ENCODE measurements at places on chromosomes 7 and 10. TPM values are rescaled to one million over a fixed set of nuclear protein-coding genes. Genes with fewer than 3 reads are reported as not detected.

Gene TMEM168
- 46.5 TPM for total RNA-seq

Gene TAF6
- 33.1 TPM for total RNA-seq

Gene PNLIPRP3
- not detected for total RNA-seq

Gene GDF2
- total RNA-seq = not detected

Gene ABCB4
- 0.37 TPM for total RNA-seq

Gene VAX1
- total RNA-seq = not detected

Gene FFAR4
- 44.4 TPM for total RNA-seq

Gene EPHB6
- total RNA-seq = 3.2 TPM

Gene FGFBP3
- 2.3 TPM for total RNA-seq

Gene UBE2D4
- total RNA-seq = 9.2 TPM

Gene IKZF1
- total RNA-seq = 11.2 TPM

Gene CALML5
- not detected for total RNA-seq

Gene CADPS2
- total RNA-seq = 13.0 TPM

GRCh38 chr10:4456279-4456678, 369.7 kb upstream of the AKR1E2 start:
- no peak for DNase-seq

- DNase-seq = no peak
Measured at GRCh38 chr7:127396184-127396583, 3.7 kb upstream of the ZNF800 start.

- DNase-seq = no peak
Measured at GRCh38 chr7:68107261-68107660, 1110.6 kb downstream of the TYW1 start.

DNA sequence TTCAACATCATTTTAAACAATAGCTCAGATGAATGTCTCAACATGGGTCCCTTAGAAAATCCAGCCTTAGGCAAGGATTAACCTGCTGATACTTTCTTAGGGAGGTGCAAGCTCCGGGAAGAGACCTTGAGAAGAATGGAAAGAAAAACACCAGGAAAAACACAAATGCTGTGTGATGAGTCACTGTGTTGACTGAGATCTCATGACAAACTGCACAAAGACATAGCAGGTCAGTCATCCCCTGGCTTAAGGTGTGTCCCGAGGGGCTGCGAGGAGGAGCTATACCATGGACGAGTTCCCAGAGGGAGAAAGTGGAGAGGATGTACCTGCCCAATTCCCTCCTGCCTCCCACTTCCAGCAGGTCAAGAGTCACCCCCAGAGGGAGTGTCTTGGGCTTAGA, 98.0 kb downstream of the TEX36 start:
- no peak for DNase-seq

- DNase-seq = no peak
Measured at GRCh38 chr10:34219753-34220548, 595.1 kb downstream of the PARD3 start.

DNA sequence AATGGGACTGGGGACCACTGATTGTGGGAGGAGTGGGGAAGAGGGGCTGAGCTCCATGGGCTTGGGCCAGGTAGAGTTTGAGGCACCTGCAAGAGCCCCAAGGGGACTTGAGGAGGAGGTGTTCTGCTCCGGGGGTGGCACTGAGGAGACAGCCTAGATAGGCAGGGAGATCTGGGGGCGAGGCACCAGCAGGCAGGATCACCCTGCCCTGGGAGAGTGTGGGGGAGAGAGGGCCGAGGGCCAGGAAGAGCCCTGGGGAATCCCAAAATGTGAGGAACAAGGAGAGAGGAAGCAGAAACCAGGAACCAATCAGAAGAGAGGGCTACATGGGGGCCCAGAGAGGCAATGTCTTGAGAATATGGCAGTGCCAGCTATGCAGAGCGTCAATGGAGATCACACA, 34.6 kb downstream of the LEP start:
- no peak for DNase-seq

DNA sequence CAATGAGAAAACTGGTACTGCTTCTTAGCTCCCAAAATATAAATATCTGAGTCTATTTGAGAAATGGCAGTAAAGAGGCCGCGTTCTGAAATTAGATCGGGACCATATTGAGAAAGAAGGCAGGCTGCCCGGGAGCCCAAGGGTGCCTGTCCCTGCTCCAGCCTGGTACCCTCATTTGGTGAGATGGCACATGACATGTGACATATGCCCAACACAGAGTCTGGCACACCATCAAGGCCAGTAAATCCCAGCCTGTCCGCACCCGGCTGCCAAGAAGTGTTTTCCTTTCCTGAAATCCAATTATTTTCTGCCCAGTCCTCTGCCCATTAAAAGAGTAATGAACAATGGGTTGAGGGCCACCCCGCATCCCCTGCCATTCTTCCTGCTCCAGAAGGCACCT, 66.4 kb downstream of the CDH23 start:
- DNase-seq = no peak

DNA sequence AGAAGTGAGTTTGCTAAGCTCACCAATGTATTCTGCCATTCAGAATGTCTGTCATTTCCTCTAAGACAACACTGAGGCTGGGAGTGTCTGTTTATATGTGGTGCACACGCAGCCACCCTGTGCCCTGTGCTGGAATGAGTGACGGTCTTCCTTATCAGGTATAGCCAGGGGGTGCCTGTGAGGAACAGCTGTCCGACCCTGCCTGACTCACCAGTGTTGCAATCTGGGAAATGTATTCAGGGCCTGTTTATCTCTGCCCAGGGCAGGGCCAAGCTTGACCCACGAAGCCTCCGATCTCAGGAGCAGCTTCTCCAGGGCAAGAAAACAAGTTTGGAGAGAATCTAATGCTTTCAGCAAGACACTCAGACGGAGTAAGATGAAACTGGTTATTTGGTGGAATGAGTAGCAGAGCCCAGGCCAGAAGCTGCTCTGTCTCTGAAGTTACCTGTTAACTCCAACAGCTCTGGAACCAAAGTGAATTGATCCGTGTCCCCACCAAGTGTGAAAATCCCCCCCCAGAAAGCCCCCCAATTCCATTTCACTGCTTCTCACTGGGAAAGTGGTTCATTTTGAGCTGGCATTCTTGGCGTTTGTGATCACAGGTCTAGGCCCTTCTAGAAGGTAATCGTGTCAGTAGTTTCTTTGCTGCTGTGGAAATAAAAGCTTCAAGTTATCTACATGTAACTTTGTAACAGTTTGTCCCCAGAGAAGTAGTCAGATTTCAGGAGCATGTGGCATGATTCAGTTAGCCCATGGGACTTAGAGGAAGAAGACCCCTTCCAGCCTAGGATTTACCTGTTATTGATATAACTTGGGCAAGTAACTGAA, 6.1 kb upstream of the UBE2H start:
- peak; percentile 53 for DNase-seq

- DNase-seq = no peak
Measured at GRCh38 chr7:99490878-99491277, 9.2 kb downstream of the ZNF394 start.

DNA sequence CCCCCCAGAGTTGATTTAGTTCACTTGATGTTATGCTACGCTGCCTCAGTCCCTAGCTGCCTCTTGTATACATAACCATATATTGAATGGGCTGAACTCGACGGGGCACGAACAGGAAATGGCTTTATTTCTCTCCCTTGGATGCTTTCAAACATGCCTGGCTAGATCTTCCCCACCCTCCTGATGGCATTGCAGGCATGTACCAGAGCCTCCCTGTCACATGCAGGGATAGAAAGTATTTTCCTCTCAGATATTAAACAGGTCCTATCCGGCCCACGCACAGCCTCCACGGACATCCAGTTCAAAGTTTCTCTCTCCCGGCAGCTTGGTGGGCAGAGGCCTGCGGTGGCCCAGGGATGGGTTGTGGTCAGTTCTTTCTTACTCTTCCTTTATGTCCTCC, 422.1 kb downstream of the RPS24 start:
- no peak for DNase-seq

GRCh38 chr10:20622531-20623211, 274.4 kb downstream of the NEBL start:
- no peak for DNase-seq

DNA sequence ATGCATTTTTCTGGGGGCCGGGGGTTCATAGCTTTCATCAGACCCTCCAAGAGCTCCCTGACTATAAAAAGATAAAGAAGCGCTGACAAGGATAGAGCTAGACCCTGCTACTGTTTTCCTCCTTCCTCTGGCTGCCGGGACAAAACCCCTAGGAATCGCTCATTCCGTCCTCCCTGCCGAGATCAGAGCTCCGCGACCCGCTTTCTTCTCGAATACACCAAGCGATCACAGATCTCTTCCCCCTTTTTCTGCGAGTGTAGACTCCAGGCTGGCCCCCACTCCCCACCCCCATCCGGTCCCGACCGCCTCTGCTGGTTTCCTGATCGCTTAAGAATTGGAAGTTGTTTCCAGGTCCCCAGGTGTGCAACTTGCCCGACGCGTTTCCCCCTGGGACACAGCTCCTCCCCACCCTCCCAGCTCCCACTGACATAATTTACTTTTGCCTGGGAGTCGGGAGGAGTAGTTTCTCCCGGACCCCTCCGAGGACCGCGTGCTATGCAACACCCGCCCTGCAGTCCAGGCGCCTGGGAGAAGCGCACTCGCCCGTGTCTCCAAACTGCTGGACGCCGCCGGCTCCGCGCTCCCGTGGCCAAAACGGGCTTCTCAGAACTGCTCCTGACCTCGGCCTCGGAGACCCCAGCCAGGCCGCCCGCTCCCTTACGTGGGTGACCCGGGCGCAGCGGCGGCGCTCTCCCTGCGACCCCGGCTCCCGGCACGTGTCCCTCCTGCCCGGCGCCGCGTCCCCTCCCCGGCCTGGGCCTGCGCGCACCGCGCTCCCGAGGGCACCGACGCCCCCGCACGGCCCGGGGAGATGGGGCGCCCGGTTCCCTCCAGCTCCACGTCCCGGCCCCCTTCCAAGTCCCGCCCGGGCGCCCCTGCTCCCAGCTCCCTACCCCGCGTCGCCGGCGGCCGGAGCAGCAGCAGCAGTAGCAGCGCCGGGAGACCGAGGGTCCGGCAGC, 552 bp downstream of the IL15RA start:
- peak; percentile 75 for DNase-seq

- DNase-seq = peak; percentile 74
Measured at GRCh38 chr7:128940494-128941322, 3.0 kb downstream of the IRF5 start.

DNA sequence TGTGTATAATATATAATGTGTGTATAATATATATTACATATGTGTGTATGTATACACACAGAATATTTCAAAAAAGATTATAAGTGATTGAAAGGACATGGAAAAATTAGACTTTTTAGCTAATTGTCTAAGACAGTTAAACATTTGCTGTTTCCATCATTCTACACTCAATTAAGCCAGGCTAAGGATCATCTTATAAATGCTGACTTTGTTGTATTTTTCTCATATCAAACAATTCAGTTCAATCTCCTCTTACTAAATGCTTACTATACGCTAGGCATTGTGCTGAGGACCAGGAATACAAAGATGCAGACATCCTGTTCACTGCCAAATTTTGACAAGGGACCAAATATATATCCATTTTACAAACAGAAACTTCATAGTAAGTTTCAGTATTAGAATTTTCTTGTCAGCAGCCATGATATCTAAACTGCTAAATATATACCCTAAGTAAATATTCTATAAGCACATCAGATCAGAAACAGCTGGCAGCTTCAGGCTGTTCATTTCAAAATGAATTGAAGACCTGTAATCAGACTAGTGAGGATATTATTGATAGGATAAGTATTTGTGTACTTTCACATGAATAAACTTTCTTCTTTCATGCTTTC, 10.3 kb upstream of the LRRN3 start:
- no peak for DNase-seq

GRCh38 chr10:101007915-101008822, 8.6 kb downstream of the LZTS2 start:
- no peak for DNase-seq

DNA sequence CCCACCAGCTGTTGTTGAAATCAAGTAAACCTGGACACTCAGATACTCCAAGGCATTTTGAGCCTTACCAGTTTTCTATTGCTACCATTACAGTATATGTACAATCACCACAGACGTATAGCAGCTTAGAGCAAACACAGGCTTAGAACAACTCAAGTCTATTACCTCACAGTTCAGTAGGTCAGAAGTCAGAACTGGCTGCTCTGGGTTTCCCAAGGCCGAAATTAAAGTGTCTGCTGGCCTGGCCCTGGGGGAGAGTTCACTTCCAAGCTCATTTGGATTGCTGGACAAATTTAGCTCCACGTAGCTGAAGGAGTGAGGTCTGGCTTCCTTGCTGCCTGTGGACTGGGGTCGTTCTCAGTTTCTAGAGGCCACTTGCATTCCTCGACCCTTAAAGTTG, 260.1 kb upstream of the LRRN3 start:
- no peak for DNase-seq

GRCh38 chr7:13107291-13107690, 419.9 kb downstream of the ARL4A start:
- DNase-seq = no peak

- DNase-seq = no peak
Measured at GRCh38 chr7:128194533-128195282, 46.4 kb upstream of the LEP start.

DNA sequence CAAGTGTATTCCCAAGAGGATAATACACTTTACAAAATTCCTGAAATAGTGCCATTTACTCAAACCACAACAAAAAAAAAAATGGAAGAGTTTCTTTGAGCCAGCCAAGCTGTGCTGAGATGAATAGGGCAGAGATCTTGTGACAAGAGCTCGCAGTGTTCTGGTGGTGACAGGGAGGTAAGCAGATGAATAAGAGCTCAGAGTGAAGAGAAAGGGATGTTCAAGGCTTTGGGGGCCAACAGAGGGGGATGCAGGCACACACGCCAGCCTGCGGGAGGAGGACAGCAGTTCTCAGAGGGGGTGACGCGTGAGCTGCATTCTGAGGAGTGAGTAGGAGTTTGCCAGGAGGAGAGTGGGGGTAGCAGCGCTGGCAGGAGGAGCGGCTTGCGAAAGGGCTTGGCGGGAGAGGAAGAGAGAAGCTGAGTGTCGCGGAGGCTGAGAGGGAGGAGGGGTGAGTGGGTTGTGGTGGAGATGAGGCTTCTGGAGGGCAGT, 194.4 kb upstream of the IMMP2L start:
- DNase-seq = peak; percentile 53

- DNase-seq = no peak
Measured at GRCh38 chr10:121880895-121881294, 46.9 kb downstream of the ATE1 start.
